Ascending aorta (tissue), 2 donors: ENCODE measurements at places on chromosomes 3 and 15. TPM values are rescaled to one million over a fixed set of nuclear protein-coding genes. Genes with fewer than 3 reads are reported as not detected.
A peak's percentile ranks its signal among the peaks of the same experiment; 100 is the strongest.

The TM4SF4 gene
- total RNA-seq = not detected

The TXNRD3 gene
- 18.9 TPM for total RNA-seq

The ITIH4 gene
- 9.8 TPM for total RNA-seq

The GOLIM4 gene
- total RNA-seq = 43.1 TPM

DNA sequence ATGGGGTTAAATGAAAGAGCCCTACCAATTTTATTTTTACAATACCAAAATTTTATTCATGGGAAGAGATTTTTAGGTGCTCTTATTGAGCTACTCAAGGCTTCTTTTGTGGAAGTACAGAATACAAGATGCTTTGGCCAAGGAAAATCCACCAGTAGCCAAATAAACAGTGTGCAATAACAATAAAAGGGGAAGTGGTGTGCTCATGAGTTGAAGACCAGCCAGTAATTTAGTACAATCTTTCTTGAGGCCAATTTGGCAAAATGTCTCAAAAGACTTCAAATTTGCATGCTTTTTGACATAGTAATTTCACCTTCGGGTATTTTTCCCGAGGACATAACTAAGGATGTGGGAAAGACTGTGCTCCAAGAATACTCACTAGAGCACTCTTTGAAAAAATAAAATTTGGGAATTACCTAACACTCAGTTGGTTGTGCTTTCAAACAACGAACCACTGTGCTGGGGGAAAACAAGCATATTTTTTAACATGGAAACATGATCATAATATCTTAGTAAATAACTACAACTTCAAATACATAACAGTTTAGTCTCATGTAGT is 294.0 kb downstream of the DIPK2A start:
- no peak for DNase-seq
- H3K27me3 ChIP-seq = no peaks in the 10 kb centered on the region
- no peaks in the 10 kb centered on the region for H3K4me1 ChIP-seq
- H3K27ac ChIP-seq = no peak overlapping the region

DNA sequence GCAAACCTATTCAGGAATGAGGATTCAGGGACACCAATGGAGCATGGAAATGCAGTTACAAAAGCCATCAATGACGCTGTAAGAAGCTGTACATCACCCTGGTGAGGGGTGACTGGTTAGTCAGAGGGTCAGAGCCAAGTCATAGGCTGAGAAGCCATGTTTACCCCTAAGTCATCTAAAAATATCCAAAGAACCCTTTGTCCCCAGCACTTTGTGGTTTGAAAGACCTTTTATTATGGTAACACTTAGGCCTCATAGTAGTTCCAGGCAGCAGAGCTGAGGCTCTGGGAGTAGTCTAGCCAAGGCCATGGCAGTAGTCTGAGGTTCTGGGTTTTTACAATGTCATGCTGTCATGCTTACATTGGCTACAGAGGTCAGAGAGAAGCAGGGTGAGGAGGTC is 131.2 kb downstream of the CTNNB1 start:
- no peak for DNase-seq
- no peak overlapping the region for H3K4me3 ChIP-seq
- H3K27ac ChIP-seq = no peak overlapping the region
- H3K27me3 ChIP-seq = no peaks in the 10 kb centered on the region

DNA sequence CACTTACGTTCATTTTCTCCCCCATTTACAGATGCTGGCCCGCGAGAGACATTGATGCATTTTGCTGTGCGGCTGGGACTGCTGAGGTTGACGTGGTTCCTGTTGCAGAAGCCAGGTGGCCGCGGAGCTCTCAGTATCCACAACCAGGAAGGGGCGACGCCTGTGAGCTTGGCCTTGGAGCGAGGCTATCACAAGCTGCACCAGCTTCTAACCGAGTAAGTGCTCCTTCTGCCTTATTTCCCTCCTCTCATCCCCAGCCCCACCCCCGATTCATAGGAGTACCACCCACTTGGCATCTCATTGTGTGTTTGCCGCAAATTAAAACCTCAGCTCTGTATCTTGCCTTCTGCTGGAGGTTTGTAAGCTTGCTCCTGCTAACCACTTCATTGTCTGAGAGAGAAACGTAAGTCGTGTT is 163.3 kb downstream of the AKAP13 start:
- peak; percentile 80 for DNase-seq
- H3K4me3 ChIP-seq = no peak overlapping the region
- H3K4me1 ChIP-seq = peaks cover 12% of the 10 kb centered on the region
- H3K27ac ChIP-seq = no peak overlapping the region
- no peaks in the 10 kb centered on the region for H3K27me3 ChIP-seq
- H3K36me3 ChIP-seq = no peaks in the 10 kb centered on the region

GRCh38 chr15:96521386-96521785 is 190.9 kb downstream of the NR2F2 start:
- DNase-seq = no peak
- H3K36me3 ChIP-seq = no peaks in the 10 kb centered on the region
- H3K27ac ChIP-seq = no peak overlapping the region
- H3K27me3 ChIP-seq = no peaks in the 10 kb centered on the region

- no peaks in the 10 kb centered on the region for H3K4me1 ChIP-seq
- peak overlapping the region; percentile 71 for H3K27ac ChIP-seq
- H3K4me3 ChIP-seq = no peak overlapping the region
- no peaks in the 10 kb centered on the region for H3K36me3 ChIP-seq
- H3K27me3 ChIP-seq = no peaks in the 10 kb centered on the region
Observed at GRCh38 chr15:100082761-100083402, 258.9 kb downstream of the ADAMTS17 start.

GRCh38 chr3:156433910-156434309 is 121.0 kb downstream of the SSR3 start:
- no peak overlapping the region for H3K27ac ChIP-seq
- H3K36me3 ChIP-seq = no peaks in the 10 kb centered on the region
- no peak overlapping the region for H3K4me3 ChIP-seq

DNA sequence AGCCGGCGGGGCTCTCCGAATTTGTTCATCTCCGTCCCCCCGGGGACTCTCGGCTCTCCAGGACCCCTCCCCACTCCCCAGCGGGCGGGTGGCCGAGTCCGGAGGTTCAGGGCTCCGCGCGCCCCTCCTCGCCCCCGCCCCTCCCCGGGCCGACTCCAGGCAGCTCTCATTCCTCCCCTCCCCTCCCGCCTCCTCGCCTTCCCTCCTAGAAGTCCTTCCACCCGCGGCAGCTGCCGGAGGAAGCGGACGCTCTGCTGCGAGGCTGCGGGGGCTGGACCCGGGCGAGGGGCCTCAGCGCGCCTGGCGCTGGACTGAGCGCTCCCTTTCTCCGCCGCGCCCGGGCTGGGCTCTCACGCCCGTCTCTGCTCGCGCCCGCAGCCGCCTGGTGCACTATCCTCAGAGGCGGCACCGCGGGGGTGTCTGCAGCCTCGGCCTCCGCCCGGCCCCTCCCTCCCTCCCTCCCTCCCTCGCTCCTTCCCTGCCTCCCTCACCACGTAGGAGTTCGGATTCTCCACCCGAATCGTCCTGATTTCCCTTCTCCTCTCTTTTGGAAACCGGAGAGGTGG is at the start of gene ROBO2:
TSS of gene ROBO2 (plus strand) at position 494 of the 566 bp plus-strand sequence. CDS start 687 bp downstream, outside the sequence.
- no peaks in the 10 kb centered on the region for H3K4me1 ChIP-seq
- H3K27me3 ChIP-seq = no peaks in the 10 kb centered on the region
- peak within 1 kb of the TSS; percentile 63 for H3K27ac ChIP-seq
- peak within 1 kb of the TSS; percentile 63 for H3K4me3 ChIP-seq

GRCh38 chr3:45547764-45548680 is 46.5 kb upstream of the LIMD1 start:
- no peak overlapping the region for H3K4me3 ChIP-seq
- H3K27me3 ChIP-seq = no peaks in the 10 kb centered on the region
- H3K4me1 ChIP-seq = peaks cover 10% of the 10 kb centered on the region
- H3K27ac ChIP-seq = peak overlapping the region; percentile 47
- peak; percentile 54 for DNase-seq
- H3K36me3 ChIP-seq = no peaks in the 10 kb centered on the region

- no peak overlapping the region for H3K4me3 ChIP-seq
- no peak overlapping the region for H3K27ac ChIP-seq
- no peaks in the 10 kb centered on the region for H3K4me1 ChIP-seq
- DNase-seq = no peak
Observed at GRCh38 chr3:156480949-156481348, 74.0 kb downstream of the SSR3 start.

- peak overlapping the region; percentile 90 for H3K27ac ChIP-seq
- H3K4me3 ChIP-seq = peak overlapping the region; percentile 84
- H3K4me1 ChIP-seq = peaks cover 8% of the 10 kb centered on the region
- H3K36me3 ChIP-seq = no peaks in the 10 kb centered on the region
- H3K27me3 ChIP-seq = no peaks in the 10 kb centered on the region
Observed at GRCh38 chr3:47475029-47475569, 642 bp downstream of the SCAP start.

GRCh38 chr3:146653978-146654377 is 48.8 kb upstream of the PLSCR5 start:
- H3K27ac ChIP-seq = no peak overlapping the region
- no peak overlapping the region for H3K4me3 ChIP-seq
- DNase-seq = no peak
- H3K27me3 ChIP-seq = no peaks in the 10 kb centered on the region
- no peaks in the 10 kb centered on the region for H3K36me3 ChIP-seq

- H3K27ac ChIP-seq = no peak overlapping the region
- no peaks in the 10 kb centered on the region for H3K27me3 ChIP-seq
- no peaks in the 10 kb centered on the region for H3K36me3 ChIP-seq
- no peak overlapping the region for H3K4me3 ChIP-seq
Observed at GRCh38 chr3:49462222-49462621, 7.8 kb upstream of the DAG1 start.

DNA sequence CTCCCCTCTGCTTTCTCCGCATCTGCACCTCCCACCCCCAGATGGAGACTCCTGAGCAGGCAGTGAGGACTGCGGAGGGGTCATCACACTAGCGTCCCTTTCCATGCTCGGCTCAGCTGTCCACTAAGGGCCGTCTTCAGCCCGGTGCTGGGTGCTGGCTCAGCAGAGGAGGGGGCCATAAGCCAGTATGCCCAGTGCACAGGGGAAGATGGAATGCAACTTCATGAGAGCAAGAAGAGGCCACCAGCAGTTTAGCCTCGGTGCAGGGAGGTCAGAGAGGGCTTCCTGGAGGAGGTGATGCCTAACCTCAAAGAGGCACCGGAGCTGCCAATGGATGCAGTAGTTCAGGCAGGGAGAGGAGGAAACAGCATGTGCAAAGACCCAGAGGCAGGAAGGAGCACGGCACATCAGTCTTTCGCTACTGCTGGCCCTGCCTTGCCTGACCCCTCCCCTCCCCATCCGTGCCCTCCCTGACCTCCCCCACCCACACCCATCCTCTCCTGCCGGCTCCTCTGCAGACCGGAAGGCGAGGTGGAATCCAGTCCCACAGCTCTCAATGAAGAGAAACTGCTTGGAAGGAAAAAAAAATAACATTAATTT is 15.2 kb upstream of the PLXND1 start:
- no peak overlapping the region for H3K4me3 ChIP-seq
- H3K27ac ChIP-seq = peak overlapping the region; percentile 99
- H3K27me3 ChIP-seq = no peaks in the 10 kb centered on the region
- H3K36me3 ChIP-seq = no peaks in the 10 kb centered on the region

DNA sequence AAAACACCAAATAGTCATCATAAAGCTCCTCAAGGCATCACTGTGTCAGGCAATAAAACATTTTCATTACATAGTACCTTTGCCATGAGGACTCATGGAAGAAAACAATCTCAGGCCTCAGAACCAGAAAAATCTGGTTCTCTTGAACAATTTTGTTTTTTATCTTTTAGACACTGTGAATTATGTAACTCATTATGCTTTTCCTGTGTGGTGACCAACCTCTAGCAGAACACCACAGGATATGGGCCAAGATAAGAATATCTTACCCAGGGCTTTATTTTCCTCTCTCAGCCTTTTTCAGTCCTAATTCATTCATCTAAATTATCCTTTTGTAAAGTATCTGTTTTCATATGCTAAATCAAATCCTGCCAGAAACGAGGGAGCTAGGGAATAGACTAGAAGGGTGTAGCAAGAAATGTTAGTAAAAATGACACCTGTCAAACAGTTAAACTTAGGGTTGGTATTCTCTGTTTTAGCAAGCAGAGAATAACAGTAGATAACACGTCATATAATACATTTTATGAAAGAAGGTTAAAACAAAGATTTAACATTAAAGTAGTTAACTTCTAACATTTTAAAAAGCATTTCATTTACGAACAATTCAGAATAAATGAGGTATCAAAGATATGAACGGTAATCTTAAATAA is 111.1 kb downstream of the FBXL22 start:
- no peak overlapping the region for H3K4me3 ChIP-seq
- peaks cover 51% of the 10 kb centered on the region for H3K36me3 ChIP-seq
- no peaks in the 10 kb centered on the region for H3K4me1 ChIP-seq
- no peaks in the 10 kb centered on the region for H3K27me3 ChIP-seq
- no peak overlapping the region for H3K27ac ChIP-seq
